NCI-H510A (cell line): ENCODE measurements at places on chromosomes 2 and 18.

DNA sequence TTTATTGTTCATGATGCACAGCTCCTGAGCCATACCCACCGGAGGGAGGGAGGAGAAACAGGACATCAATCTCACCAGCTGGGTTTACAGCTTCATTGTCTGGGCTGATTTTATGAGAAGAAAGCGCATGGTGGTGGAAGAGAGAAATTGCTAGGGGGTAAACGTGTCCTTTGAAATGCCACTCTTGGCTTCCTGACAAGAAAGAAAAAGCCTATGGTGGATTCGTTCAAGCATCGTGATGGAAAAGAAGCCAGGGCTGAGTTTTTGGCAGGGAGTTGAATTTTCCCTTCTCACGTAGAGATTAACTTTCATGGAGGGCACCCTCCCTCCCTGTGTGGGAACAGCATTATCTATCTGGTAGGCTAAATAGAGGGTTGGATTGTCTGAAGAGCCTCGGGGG lies 502.0 kb downstream of the SLC4A3 start:
- no peak for DNase-seq

DNA sequence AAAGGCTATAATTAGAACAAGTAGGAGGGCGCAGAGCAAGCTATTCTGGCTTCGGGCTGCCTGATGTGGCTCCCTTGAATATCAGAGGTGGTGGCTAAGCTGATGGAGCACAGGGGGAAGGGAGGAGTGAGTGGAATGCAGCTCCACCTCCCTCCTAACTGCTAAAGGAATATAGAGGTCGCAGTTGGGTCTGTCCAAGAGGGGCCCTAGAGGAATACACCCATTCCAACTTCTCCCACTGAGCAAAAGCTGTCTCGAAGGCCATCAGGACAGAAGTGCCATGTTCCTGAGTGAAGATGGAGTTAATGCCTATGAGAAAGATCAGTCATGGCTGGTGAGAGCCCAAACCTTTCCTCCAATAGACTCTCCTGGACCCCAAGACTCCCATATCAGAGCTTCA lies 32.8 kb upstream of the MARCO start:
- DNase-seq: no peak

DNA sequence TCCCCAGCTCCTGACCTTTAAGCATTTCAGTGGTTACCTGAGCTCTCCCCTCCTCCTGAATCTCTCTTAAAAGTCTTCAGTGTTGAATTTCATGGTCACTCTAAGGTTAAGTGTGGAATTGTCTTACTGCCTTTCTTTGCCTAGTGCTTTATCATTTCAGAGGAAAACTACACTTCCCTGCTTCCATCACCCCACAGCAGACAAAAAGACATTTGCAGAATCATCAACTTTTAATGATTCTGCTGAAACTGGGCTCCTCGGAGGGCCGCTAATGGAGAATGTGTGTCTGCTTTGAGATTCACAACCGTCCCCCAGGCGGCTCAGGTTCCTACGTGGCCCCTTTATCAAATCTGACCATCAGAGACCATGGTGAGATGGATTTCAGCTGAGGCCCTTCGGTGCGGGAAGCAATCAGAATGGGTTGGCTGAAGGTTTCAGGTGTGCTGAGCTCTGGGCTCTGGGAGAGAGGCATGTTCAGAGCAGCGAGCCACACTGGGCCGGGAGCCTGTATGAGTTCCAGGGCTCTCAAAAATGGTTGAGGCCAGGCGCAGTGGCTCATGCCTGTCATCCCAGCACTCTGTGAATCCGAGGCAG lies 41.9 kb upstream of the TBC1D8 start:
- DNase-seq: no peak

DNA sequence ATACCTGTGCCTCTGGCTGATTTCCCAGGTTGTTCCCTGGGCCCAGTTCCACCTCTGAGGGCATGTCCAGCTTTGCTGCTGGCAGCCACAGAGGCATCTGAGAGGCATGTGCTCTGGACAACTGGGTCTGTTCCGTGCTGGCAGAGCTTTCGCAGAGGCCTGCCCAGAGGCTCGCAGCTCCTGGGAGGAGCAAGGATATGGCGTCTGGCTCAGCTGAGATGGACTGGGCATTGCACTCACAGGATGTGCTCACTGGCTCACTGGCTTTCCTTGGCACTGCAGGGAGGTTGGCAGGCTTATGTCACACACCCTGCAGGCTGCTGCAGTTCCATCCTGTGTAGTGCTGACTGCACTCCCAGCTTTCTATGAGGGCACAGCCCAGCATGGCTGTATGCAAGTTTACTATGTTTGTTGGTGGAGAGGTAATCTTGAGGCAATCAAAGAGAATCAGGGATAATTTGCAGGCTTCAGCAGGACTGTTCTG lies 172.3 kb downstream of the PRKCE start:
- peak; percentile 65 for DNase-seq

DNA sequence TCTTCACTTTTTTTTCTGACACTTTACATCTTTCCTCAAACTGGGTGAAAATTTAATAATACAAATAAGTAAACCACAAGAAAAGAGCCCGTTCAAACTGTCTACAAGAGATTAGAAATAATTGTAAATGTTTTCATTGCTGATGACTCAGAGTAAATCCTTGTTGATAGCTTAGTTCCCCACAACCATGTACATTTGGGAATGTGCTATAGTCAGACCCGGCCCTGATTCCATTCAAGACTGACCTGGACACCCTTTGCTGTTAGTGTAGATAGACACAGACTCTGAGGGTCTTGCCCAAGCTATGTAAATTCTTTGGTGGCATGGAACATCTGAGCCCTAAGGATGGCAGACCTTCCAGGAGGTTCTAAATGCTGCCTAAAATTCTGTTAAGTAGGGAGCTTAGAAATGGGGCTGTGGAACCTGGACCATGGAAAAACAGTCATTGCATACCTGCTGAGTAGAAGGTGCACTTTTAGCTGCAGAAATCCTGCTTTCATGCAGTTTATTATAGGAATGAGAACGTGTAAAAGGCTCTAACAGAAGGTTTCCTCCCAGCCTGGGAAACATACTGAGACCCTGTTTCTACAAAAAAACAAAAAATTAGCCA lies 3.7 kb downstream of the MALT1 start:
- no peak for DNase-seq

DNA sequence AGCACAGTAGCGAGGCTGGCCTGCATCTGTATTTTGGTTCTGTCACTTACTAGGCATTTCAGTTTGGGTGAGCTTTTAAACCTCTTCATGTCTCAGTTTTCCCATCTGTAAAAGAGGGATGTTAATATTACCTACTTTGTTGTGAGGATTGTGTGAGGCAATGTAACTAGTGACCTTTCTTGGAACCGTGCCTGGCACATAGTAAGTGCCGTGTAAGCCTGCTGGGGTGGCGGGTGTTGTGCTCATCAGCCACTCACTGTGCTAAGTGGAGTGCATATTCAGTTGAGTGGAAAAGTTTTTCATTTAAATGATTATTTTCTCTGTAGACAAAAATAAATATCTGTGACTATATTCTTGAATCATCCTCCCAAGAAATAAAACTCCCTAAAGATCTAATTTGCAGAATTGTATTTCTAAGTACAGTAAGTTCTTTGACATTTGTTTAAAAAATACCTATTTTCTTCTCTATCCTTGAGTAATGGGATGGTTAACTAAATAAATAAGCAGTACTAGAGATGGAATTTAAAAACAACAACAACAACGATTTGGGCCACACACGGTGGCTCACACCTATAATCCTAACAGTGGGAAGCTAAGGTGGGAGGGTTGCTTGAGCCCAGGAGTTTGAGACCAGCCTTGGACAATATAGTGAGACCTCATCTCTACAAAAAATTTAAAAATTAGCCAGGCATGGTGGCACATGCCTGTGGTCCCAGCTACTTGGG lies 56.7 kb downstream of the MALT1 start:
- DNase-seq: no peak

DNA sequence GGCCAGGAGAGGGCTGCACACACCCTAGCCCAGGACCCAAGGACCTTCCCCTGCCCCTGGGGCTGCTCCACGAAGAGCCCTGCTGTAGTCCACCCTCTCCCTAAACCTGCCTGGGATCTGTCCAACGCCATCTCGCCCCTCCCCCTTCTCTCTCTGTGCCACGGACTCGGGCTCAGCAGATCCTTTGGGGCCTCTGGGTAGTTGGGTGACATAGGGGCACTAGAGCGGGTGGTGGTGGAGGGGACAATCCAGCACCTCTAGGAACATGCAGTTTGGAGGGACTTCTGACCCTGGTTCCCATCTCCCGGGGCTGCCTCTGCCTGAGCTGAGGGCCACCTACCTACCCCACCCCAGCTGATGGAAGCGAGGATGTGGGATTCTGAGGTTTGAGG lies 7.3 kb upstream of the CRYBA2 start:
- DNase-seq: no peak

GRCh38 chr2:123895651-123896050 lies 129.4 kb upstream of the CNTNAP5 start:
- no peak for DNase-seq

GRCh38 chr2:67836866-67837265 lies 225.9 kb downstream of the C1D start:
- DNase-seq: no peak

DNA sequence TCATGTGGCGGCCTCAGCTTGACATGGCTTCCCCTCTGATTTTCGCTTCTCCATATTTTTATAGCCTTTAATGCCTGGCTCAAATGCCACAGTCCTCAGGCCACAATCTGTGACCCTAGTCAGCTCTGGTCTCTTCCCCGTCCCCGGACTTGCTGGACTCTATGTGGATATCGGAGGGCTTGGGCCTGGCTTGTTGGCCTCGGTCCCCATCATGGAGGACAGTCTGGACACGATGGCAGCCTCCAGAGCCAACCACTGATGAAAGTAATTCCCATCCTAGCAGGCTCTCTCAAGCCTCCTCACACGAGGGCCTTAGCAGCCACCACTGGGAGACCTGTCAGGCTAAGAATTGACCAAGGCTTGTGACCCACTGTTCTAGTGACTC lies 61.6 kb downstream of the LPIN1 start:
- no peak for DNase-seq

DNA sequence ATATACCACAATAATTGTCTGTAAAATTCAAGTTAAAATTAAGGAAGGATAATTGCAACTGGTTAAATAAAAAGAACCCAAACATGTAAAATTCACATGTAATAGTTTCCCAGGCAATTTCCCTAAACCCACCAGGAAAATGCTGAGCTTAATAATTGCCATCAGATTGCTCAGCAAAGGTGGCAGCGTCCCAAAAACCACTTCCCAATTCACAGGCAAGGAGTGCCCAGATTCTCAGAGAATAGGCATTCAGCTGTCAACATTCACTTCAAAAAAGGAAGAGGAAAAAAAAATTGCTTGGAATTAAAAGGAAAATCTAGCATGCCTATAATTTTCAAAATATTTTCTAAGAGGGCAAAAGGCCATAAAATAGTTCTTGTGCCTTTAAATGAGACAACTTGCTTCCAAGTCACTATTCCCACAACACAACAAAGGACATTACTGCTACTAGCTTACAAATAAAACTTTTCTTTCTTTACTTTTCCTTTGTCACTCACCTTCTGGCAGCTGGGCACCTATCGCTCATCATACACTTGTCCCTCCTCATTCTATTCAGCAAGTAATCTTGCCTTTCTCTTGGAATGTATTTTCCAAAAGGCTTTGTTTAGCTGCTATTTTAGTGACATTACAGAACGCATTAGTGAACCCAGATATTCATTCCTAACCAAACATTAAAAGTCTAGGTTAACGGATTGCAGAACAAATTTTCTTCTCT lies 15.2 kb downstream of the SRBD1 start:
- DNase-seq: no peak

- DNase-seq: peak; percentile 43
These were observed 22.9 kb upstream of the LBH start for GRCh38 chr2:30208453-30208852.

DNA sequence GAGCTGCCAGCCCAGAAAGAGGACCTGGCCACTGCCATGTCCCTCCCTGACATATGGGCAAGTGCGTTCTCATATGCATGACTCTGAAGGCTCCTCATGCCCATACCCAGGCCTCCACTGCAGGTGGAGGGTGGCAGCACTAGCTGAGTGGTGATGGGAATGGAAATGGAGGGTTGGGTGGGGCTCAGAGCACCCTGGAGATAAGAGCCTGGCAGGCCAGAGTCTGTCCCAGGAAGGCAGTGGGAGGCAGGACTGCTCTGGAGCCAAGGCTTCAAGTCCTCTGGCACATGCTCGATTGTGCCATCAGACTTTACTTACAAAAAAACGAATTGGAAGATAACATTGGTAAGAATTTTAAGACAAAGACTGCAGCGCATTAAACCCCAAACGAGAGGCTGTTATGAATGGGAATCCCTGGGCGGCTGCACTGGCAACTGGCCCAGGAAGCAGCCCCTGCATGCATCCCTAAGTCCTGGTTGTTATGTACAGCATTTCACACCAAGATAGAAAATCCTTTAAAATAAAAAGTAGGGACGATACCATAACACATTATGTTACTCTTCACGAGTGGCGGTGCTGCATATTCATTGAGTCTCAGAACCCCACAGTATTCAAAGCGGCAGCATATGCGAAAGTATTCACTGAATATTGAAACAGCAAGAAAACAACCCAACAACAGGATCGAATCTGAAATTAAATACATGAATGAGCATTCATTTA lies 81.7 kb upstream of the FAM98A start:
- DNase-seq: no peak

GRCh38 chr2:225002656-225003045 lies 39.6 kb downstream of the DOCK10 start:
- DNase-seq: no peak

GRCh38 chr2:160581448-160581847 lies 87.8 kb upstream of the RBMS1 start:
- DNase-seq: no peak

DNA sequence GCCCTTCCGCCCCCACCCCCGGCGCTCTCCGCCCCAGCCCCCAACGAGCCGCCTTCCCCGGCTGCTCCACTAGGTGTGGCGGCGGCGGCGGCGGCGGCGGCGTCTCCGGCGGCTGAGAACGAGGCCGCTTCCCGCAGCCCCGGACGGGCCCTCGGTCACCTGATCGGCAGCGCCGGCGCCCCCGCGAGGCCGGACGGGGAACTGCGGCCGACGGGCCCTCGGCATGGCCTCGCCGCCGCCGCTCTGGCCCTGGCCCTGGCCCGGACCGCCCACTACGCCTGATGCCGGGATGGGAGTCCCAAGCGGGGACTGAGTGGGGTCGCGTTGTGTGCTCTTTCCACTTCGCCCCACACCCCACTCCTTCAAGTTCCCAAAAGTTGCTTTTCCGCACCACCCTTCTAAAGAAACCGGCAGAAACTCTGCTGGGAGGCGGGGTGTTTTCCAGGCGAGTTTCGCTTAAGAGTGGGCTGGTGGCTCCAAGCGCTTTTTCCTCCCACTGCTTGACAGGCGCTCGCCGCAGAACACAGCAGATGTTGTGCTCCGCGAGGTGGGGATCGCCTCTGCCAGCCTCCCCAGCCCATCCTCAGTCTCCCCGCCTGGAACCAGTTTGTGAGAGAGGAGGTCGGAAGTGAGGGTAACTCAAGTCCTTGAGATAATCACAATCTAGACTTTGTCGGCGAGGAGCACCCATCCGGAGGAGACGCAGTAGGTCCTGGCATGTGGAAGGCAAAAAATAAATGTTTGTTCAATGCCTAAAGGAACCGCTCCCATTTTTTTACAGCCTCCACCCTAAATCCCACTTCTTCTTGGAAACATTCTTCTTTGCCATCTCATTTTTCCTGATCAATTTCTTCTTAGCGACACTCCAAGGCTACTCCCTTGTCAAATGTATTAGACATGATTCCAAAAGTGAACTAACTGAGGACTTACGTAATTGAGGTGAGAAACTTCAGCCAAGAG lies at the start of gene NCKAP1:
Gene NCKAP1, minus strand, starts transcription at position 117 of the 960 bp plus-strand sequence. CDS start 358 bp downstream, outside the sequence.
- peak; percentile 97 for DNase-seq

- DNase-seq: no peak
These were observed 399.4 kb upstream of the HNRNPA3 start for GRCh38 chr2:176813156-176813555.
